ENCODE measurements at places on chromosomes 5 and 9.

GRCh38 chr9:19269582-19269981, 39.1 kb downstream of the DENND4C start:
- DNase-seq: no peak

DNA sequence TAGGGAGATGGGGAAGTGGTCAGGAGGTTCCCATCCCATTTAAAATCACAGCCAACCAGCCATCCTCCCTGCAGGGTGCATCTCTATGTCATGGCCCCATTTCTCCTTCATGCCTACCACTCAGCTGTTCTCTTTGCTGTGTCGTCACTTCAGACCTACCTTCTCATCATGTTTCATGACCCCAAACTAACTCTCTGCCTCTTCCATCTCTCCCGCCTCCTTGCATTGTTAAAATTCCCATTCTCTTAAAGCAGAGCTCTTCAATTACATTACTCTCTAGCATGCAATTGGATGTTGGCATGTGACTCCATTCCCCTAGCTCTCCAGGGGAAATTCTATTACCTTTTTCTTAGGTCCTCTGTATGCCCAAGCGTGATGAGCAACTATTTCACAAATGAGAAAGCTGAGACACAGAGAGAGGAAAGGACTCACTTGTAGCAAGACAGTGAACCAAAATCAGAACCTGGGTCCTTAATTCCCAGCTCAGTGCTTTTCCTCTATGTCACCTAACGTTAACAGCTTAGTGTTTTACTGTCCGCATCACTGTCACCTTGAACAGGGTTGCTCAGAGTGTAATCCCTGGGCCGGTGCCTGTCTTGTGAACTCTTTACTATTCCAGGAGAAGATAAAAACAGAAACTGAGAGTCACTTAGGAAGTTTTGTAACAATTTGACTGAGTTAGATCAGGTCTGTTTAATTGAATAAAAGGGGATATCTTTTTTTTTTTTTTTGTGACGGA, 28.1 kb downstream of the PDE6A start:
- DNase-seq: no peak

- DNase-seq: no peak
Observed at GRCh38 chr5:9467199-9468059, 78.4 kb downstream of the SEMA5A start.

GRCh38 chr5:37184748-37185364, 64.3 kb downstream of the CPLANE1 start:
- DNase-seq: no peak

- DNase-seq: no peak
Observed at GRCh38 chr9:77765781-77766259, 117.7 kb upstream of the GNA14 start.

DNA sequence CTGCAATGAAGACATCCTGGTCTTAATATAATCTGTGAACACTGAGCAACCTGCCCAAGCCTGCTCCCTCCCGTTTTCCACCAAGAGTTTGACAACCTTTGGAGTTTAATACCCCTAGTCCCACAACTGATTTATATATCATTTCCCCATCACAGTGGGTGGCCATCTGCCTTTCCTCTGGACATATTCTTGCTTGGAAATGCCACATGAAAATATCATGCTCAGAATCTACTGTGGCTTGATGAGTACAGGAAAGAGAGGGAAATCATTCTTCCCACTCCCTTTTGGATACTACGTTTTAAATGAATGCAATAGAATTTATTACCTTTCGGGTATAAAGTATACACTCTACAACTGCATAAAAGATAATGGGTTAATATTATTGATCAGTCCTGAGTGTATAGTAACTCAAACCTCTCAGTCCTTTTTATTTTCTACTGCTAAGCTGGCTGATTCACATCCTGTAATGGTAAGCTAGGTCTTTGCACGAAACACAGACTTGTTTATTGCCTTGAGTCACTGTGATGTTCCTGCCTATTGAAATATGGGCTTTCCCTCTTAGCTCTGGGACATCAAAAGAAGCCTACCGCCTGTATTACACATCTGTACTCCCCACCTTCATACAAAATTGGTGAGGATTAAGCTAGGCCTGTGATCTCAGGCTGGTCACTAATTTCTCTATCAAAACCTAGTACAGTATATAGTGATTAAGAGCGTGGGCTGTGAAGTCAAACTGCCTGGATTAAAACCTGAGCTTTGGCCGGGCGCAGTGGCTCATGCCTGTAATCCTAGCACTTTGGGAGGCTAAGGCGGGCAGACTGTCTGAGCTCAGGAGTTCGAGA, 67.6 kb upstream of the NR5A1 start:
- no peak for DNase-seq
